Lung microvascular endothelial cell (primary cell): ENCODE measurements at places on chromosomes 7 and 10.
A peak's percentile ranks its signal among the peaks of the same experiment; 100 is the strongest.

- peak; percentile 71 for DNase-seq
These were observed 65.3 kb downstream of the PDIA4 start for GRCh38 chr7:148962823-148963582.

DNA sequence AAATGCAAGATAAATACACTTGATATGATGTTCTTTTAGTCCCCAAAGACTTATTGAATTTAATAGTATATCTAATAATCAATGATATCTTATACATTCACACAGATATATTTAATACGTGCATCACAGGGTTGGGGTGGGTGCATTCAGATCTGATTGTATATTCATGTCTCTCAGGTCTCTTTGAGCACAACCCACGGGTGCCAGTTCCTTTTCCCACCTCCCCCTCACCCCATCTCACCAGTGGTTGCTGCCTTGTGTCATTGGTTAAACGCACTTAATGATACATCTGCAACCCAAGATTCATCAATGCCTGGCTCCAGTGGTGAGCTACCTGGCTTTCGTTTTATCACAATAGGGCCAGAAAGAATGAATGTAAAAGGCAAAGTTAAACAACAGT is 6.2 kb downstream of the LRIT1 start:
- no peak for DNase-seq

DNA sequence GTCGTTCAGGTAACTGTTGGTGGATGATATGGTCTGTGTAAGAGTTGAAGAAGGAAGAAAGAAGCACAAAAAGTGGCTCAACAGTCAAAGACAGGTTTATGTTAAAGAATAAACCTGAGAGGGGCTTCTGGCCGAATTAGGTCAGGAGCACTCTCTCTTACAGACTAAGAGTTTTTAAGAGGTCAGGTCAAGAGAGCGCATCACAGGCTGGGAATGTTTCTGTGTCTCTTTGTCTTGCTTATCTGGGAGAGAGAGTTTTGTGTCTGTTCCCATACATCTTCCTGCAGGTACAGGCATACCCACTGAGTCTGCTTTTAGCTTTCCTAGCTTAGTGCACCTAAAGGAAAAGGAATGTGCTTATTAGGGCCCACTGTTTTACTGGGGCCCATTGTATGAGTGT is 22.2 kb upstream of the PRPF18 start:
- no peak for DNase-seq

DNA sequence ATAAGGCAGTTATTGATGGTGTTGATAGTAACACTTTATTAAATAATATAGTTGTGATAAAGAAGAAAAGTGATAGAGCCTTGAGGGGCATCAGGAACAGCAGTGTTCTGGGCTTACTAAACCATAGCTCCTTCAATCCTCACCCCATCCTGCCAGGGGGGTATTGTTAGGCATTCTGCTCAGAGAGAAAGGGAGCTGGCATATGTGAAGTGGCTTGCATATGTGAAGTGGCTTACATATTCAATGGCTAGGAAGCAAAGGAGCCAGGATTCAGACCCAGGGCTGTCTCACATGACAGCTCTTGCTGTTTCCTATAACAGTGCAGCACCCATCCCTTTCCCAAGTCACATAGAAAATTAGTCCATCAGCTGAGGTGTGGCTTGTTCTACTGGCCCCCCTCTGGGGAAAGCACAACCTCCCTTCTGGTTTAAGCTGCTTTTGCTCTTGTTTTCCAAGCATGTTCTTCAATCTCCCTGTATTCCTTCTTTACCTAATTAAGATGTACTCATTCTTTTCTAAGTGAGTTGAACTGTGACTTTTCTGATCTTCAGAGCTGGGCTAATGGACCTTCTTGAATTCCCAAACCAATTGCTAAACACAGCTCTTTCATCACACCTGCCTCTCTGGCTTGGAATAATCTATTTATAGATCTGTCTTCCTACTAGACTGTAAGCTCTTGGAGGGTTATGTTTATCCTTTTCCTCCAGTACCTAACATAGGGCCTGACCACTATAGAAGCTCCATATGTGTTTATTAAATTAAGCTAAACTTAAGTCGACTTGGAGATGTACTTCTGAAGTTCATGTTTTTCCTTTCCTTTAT is 108.7 kb upstream of the GLI3 start:
- DNase-seq = no peak

- peak; percentile 87 for DNase-seq
These were observed 5.2 kb upstream of the CAMK2G start for GRCh38 chr10:73879296-73880173.
